Cortex of kidney (tissue), 1 donor: ENCODE measurements at places on chromosomes 3 and 15.

GRCh38 chr3:56976651-56977560 lies 83.6 kb upstream of the SPATA12 start:
- DNase-seq: no peak

- no peak for DNase-seq
Measured at GRCh38 chr15:30059771-30060170, 23.0 kb upstream of the GOLGA8J start.

GRCh38 chr15:55289011-55289745 lies 435 bp downstream of the RAB27A start:
- DNase-seq: no peak

- DNase-seq: no peak
Measured at GRCh38 chr3:85360742-85361387, 402.1 kb downstream of the CADM2 start.

DNA sequence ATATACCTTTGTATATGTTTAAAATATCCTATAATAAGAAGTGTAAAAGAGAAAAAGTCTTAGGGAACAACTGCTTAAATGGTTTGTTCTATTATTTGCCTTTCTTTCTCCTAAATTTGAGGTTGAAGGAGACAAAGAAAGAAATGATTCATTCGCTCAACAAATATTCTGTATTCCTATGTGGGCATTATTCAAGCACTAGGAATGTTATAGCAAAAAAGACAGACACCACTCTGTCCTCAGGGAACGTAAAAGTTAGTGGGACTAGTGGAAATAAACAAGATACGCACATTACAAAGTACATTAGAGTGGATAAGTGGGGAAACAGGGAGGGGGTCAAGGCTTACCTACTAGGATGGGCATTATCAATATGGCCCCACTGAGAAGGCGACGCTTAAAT lies 332.2 kb downstream of the LPP start:
- DNase-seq: no peak

DNA sequence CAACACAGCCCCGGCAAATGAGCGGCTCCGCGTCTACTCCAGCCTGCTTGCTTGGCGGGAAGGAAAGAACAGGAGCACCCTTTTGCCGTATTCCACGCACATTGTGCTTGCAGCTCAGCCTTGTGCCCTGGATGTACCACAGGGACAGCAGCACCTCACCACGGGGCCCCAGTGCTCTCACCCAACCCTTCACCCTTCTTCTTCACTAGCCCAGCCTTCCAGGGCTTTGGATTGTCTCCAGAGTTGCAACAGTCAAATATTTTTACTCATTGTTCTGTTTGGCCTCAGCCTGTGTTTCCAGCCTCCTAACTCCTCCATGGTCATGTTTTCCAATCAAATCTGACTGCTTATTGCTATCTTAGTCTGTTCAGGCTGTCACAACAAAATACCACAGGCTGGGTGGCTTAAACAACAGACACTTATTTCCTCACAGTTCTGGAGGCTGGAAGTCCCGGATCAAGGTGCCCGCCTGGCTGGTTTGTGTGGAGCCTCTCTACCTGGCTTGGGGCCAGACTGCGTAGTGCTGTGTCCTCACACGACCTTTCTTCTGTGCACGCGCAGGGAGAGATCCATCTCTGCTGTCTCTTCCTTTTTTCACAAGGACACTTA lies 79.2 kb upstream of the ABHD17C start:
- no peak for DNase-seq

DNA sequence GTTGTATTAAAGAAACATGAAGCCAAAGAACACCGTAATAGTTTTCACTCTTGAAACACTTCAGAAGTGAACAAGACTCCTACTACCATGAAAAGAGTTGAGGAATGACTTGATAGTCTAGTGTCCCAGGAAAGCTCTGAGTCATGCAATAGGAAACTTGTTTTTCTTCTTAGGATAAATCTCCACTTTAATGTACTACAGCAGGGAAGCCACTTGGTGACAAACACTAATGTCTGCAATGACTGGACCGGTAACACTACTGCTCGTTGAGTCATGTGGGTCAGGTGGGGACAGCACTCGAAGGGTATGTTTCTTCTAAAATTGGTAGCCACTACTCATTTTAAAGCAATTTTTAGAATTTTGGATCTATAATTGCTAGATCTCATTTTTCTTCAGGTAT lies 291.7 kb upstream of the CNTN3 start:
- DNase-seq: no peak

DNA sequence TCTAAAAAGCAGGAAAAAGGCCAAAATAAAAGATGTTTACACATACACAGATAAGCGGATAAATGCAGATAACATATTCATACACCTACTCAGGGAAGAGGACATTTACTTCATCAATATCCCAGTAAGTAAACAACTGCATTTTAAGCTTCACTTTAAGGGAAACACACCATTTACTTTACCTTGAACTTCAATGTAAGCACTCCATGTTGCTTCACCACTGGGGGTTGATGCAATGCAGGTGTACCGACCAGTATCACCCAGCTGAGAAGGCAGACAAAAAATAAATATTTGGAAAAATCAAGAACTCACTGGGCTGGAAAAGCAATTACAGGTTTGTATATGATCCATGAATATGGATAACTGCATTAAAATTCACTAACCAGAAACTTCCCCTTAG lies 1099.5 kb downstream of the ROBO1 start:
- DNase-seq: no peak

GRCh38 chr3:146513386-146514051 lies 30.9 kb downstream of the PLSCR1 start:
- no peak for DNase-seq

- DNase-seq: no peak
Measured at GRCh38 chr3:134132961-134133360, 103.2 kb upstream of the SLCO2A1 start.

- no peak for DNase-seq
Measured at GRCh38 chr3:27253391-27253790, 115.8 kb downstream of the NEK10 start.
